Stimulated activated CD8-positive, alpha-beta memory T cell treated with anti-CD3 and anti-CD28 coated beads, Interleukin-4, amount 100 ng/mL, for 48 hours (primary cell): ENCODE measurements at places on chromosomes 5 and 9.

- DNase-seq, result no peak
Observed at GRCh38 chr5:142235050-142235797, 89.6 kb downstream of the SPRY4 start.

DNA sequence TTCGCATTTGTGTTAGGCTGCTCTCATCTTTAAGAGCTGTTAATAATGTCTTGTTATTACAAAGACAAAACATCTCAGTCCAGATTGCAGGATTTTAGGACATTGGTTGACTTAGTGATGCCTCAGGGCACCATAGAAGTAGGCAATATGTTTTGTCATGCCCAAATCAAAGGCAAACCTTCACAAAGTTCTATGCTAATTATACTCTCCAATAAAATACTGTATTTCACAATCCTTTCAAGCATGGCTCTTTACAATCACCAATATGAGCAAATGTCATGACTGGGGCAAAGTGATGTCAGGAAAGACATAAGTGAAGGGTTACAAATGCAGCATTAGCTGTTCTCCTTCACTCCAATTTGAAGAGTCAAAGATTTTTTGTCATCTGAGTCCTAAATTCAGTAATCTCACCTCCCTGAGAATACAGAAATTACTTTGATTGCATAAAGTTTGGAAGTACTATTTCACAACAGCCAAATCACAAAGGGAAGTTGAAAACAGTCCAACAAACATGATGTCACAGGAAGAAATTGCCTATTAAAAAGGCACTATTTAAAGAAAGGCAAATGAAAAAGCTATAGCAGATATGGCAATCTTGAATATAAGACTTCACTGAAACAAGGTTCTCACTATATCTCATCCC lies 303.2 kb downstream of the PRR16 start:
- no peak for DNase-seq

GRCh38 chr5:1779782-1780613 lies 19.6 kb downstream of the MRPL36 start:
- no peak for DNase-seq

- no peak for DNase-seq
Observed at GRCh38 chr5:137228816-137229215, 270.3 kb downstream of the SPOCK1 start.

GRCh38 chr5:45089870-45090269 lies 281.1 kb downstream of the MRPS30 start:
- no peak for DNase-seq

DNA sequence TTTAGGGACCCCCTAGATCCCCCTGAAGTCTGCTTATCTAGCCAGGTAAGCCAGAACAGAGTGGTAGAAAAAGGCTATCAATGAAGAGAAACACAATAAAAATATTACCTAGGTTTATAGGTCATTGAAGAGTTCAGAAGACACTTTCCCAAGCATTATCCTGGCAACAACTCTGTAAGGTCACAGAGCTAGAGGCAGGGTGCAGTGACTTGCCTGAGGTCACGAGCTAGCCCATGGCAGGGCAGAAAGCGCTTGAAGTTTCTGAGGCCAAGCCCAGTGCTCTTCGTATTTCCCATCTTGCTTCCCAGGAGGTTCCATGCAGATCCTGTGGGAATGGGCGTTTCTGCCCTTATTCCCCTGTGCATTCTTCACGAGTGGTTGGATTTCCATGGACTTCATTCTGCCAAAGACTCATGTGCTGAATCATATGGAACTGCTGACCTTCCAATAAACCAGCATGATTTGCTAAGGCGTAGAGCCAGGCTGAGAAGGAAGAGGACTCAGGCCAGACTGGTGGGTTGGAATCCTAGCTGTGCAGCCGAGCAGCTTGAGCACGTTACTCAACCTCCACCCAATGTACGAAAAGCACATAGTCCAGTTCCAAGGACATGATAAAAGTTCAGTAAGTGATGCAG lies 22.1 kb downstream of the TRMO start:
- no peak for DNase-seq

DNA sequence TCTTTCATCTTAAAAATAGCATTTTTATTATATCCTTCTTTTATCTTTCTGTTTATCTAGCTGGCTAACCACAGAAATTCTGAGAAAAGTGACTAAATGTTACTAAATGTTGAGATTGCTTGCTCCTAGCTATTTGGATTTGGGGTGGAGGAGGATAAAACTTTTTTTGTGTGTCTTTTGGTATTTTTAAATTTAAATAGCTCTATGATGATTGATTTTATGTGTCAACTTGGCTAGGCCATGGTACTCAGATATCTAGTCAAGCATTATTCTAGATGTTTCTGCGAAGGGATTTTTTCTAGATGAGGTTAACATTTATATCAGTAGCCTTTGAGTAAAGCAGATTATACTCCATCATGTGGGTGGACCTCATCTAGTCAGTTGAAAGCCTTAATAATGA lies 75.0 kb downstream of the GCNT1 start:
- no peak for DNase-seq

DNA sequence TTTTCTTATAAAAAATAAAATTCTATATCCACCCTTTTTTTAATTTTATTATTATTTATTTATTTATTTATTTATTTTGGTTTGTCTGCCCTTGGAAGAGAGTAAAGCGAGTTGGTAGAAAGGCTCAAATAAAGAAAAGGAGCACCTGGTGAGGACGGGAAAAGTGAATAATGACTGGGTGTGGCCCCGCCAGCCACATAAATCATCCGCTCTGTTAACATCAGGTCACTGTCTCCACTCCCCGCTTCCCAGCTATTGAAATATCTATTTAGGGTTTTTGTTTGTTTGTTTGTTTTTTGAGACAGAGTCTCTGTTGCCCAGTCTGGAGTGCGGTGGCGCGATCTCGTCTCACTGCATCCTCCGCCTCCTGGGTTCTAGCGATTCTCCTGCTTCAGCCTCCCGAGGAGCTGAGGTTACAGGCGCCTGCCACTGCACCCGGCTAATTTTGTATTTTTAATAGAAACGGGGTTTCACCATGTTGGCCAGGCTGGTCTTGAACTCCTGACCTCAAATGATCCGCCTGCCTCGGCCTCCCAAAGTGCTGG lies 844 bp downstream of the POLR3G start:
- DNase-seq, result no peak

DNA sequence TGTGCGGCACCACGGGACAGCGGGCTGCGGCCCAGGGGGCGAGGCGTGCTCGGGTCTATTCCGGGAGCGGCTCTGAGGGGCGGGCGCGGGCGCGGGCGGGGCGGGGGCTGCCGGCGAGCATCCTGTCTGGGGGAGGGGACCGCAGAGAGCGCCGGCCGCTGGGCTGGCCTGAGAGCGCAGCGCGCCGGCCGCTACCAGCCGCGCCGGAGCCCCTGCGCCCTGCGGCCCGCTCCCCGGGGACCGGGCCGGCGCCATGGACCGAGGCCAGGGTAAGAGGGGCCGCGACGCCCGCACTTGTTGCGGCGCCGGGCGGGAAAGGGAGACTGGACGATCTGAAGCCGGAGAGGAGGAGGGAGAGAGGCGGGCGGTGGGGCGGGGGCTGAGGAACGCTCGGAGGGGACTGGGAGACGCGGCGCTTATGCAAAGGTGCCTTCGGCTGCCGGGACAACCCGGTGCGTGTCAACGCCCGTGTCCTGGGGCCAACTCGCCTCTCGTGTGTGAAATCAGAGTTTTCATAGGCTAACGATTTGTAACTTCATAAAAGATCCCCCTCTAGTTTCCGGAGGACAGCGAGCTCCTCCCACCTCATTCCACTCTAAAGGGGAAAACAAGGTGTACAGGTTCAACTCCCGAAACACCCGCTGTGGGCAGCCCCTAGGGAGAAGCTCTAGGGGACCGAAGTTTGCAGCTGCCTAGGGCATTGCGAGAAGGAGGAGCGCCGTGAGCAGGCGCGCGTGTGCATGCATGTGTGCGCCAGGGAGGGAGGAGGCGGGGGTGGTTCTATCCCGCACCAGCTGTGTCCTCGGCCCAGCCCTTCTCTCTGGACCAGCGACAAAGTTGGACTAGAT lies at the start of gene AFAP1L1:
Gene AFAP1L1, plus strand, starts transcription at position 144 of the 848 bp plus-strand sequence. Its CDS starts 110 bp downstream, at position 254.
- DNase-seq, result peak; percentile 40

- no peak for DNase-seq
Observed at GRCh38 chr9:117253261-117253660, 161.6 kb downstream of the ASTN2 start.

DNA sequence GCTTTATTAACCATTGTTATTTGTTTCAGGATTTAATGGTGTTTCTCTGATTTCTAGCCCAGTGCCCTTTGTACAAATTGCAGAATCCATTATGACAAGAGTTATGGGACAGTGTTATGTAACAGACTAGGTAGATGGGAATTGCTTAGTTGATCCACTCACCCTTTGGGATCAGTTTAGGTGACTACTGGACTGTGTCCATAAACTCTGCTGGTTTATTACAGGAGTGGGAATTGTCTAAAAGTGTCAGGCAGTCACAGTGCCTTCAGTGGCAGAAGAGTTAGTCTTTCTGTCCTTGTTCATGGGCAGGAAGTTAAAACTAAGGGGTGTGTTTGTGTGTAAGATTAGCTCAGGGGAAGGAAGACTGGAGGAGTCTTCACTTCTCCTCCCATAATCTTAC lies 29.3 kb downstream of the RCL1 start:
- DNase-seq, result no peak

DNA sequence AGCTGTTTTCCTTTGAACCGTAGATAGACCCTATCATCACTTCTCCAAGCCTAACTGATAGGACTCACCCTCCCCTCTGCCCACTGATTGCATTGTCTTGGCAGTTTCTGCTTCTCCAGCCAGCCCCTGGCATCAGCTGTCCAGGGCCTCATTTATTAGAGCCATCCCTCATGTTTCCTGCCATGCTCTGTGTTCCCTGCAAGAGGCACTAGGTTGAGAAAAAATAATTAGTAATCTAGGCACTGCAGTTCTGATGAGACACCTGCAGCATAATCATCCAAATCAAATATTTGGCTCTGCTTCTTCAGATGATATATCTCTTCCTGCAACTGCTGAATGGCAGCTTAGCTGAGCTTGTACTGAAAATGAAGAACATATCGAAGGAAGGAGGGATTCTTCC lies 303.0 kb upstream of the TLE4 start:
- no peak for DNase-seq

GRCh38 chr5:113147101-113147508 lies 170.5 kb downstream of the DCP2 start:
- no peak for DNase-seq
